ENCODE measurements at places on chromosomes 13 and 19.

DNA sequence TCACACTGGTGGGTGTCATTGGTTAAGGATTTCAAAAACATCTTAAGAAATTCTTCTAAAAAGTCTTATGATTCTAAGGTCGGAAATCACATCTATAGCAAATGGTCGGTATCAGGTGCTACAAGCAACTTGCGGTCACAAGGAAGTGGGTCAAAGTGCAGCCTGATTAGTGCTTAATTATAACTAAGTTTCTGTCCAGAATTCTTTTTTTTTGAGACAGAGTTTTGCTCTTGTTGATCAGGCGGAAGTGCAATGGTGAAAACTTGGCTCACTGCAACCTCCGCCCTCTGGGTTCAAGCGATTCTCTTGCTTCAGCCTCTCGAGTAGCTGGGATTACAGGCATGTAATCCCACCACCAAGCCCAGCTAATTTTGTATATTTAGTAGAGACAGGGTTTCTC lies 1.2 kb upstream of the GDF15 start:
- no peak for DNase-seq

- DNase-seq: no peak
Observed at GRCh38 chr19:45076851-45077730, 813 bp upstream of the ZNF296 start.

GRCh38 chr13:103289681-103290080 lies 223.5 kb upstream of the SLC10A2 start:
- DNase-seq: no peak

DNA sequence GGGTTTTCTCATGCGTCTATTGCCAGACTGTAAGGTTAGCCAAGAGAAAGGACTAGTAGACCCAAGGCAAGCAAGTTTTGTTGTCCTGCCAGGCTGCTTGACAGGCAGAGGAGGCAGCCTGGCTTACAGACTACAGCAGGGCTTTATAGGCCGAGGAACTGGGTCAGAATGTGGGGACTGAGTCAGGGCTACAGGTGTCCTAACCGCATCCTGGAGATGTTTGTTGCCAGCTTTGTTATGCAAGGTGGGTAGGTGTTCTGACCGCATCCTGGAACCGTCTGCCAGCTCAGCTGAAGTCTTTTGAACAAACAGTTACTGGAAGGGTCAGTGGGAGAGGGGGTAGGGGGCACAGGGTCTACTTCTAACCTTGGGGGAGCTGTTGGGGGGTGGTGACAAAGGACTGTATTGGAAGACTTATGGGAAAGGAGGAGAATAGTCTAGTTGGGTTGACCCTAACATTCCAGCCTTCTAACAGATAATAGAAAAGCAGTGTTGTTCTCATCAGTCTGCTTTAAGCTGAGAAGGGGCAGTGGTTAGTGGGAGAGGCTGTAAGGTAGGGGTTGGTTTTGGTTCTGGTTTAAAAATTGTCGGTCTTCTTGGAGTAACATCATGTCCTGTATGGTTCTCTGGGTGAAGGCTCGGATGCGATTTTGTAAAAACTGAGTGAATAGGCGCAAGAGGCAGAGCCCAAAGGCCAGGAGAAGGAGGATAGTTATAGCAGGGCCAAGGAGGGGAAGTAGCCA lies 913.8 kb upstream of the SLITRK5 start:
- no peak for DNase-seq

- no peak for DNase-seq
Observed at GRCh38 chr13:49893591-49893990, 42.5 kb downstream of the SPRYD7 start.

DNA sequence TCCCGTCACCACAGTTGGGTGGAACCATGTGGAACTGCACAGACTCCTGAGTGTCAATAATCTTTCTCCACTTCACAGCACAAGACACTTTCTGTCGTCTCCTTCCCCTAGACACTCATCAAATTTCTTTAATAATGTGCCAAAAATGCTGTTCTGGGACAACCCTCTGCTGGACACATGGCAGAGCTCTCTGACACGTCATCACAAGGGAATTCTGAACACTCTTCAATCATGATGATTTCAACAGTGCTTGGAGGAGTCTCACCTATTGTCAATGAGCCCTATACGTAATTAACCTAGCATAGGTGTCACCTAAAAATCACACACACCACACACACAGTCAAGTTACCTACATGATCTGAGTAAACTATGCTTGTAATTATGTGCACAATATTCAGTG lies 141.3 kb downstream of the STOML3 start:
- no peak for DNase-seq

DNA sequence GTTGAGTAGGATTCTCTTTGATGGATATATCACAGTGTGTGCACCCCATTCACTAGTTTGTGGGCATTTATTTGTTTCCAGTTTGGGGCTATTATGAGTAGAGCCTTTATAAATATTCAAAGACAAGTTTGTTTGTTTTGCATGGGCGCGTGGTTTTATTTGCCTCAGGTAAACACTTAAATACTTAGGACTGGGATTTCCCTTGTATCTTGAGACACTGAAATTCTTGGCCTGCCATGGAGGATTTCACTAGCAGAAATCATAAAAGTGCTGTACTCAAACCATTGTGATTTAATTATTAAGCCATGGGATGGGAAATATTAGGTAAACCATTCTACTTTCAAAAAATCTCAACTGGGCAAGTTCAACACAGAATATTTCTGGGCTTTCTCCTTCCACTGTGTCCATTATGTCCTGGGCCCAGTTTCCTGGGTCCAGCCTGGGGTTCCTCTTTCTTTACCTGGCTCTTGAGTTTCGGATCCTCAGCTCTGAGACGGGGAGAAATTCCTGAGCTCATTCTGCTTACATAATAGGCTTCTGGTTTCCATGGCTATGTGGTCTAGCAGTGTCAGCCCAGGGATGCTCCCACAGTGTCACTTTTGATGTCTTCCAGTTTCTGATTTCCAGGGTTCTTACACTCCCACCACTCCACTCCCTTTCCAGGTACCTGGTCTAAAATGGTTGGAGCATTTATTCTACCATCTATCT lies 14.4 kb downstream of the MYO16 start:
- DNase-seq: no peak
